ENCODE measurements at places on chromosomes 1 and 21. TPM values are rescaled to one million over a fixed set of nuclear protein-coding genes. Genes with fewer than 3 reads are reported as not detected.
A peak's percentile ranks its signal among the peaks of the same experiment; 100 is the strongest.

DNA sequence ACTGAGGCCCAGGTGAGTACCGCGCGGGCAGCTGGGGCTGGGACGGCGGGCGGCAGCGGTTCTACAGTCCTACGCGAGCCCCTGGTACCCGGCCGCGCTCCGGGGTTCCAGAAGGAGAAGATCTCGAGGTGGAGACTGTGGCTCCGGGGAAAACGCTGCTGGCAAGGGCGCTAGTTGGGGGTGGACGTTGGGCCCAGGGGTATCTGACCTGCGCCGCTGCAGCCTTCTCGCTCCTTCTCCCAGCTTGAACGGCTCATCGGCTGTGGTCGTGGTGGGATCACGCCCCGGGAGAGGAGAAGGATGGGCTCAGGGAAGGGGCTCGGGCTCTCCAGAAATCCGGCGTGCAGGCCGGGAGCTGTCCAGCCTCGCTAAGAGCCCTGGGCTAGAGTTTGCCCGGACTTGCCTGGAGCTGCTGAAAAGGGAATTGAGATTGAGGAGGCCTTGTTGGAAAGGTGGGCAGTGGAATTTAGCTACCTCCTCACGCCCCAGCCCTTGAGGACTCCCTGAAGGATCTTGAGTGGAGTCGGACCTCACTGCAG, 1.1 kb upstream of the POU3F1 start:
- no peak for DNase-seq

DNA sequence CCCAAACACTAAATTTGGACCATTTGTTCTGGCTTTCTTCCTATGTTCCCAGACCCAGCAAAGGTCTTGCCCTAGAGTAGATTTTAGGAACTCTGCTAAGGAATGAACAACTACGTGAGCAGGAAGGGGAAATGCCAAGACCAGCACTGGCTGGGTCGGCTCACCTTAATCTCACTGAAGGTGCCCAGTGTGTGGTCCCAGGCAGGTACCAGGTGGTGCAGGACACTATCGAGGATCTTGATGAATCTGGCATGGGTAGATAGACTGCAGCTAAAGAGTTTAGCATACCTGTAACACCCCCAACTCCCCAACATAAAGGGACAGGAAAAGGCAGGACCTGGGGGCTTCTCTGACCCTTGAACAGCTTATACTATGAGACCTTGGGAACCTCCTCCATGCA, 3.0 kb downstream of the HECTD3 start:
- no peak for DNase-seq

The SYT14 gene
- not detected for total RNA-seq

- DNase-seq = no peak
These were observed 455.6 kb upstream of the ZP4 start for GRCh38 chr1:238346340-238346739.

GRCh38 chr1:3333903-3334302, 120.6 kb upstream of the ARHGEF16 start:
- DNase-seq = no peak

- DNase-seq = no peak
These were observed 22.8 kb upstream of the POFUT2 start for GRCh38 chr21:45310459-45310858.

GRCh38 chr1:48944811-48945210, 168.1 kb upstream of the BEND5 start:
- DNase-seq = no peak

- DNase-seq = peak; percentile 93
These were observed 12.3 kb upstream of the GSTM4 start for GRCh38 chr1:109643385-109644230.

GRCh38 chr1:115077286-115077983, 11.9 kb downstream of the TSPAN2 start:
- DNase-seq = no peak

- DNase-seq = no peak
These were observed 16.1 kb downstream of the FCRL1 start for GRCh38 chr1:157803851-157804250.

The NR0B2 gene
- total RNA-seq = not detected

GRCh38 chr1:34332996-34333395, 156.3 kb downstream of the C1orf94 start:
- no peak for DNase-seq

DNA sequence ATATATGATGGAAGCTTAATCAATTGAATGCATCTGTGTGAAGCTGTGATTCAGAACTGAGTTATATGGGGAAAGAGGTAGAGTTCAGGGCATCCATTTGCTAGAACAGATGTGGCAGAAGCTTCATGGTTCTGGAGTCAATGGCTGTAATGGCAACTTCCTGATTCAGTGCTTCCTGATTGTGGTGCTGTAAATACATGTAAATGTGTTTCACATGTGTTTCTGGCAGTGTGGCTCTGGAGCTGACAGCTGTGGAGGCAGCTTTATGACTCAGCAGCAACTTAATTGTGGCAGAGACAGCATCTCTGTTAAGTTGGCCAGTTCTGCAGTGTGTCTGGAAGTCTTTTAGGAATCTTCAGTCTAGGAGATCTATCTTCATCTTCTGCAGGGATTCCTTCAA, 226.6 kb upstream of the ZRANB2 start:
- no peak for DNase-seq

DNA sequence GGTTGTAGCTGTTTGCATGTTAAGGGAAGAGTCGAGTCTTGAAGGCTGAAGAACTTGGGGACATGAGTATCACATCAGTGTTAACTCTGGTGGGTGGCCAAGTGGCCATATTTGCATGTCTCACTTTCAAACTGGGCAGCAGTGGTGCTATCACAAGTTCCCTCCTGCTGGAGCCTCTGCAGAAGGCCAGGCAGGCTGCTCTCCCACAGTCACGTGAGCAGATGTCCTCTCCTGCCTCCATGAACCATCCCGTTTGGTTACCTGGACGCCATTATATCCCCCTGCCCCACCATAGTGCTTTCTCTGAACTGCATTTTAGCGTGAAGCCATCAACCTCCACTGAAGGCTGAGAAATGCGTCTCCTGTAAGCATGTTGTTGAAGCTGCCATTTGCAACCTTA, 205.1 kb upstream of the LMO4 start:
- DNase-seq = no peak

The ADAMTS5 gene
- total RNA-seq = not detected

GRCh38 chr1:11778844-11779623, 17.0 kb downstream of the C1orf167 start:
- DNase-seq = no peak

DNA sequence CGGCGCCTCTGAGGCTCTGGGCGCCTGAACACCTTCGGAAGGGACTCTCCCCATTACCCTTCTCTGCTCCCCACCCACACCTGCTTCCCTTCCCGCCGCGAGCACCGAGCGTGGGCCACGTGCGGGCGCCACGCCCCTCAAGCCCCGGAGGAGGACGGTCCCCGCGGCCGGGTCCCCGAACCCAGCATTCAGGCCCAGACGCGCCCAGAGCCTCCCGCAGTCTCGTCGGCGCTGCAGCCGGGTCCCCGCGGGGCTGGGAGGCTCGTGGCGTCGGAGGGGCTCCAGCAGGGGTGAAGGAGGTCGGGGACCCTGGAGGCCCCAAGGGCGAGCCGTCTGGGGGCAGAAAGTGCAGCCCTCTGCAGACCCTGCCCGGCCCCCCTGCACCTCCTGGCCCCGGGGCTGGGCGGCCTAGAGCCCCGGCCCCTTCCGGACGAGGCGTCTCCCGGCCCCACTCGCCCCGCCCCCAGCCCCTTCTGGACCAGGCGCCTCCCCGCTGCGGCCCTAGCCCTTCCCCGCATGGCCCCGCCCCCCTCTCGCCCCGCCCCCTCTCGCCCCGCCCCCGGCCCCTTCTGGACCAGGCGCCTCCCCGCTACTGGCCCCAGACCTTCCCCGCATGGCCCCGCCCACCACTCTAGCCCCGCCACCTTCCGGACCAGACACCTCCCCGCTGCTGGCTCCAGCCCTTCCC, 378 bp upstream of the SMIM1 start:
- DNase-seq = peak; percentile 90

GRCh38 chr1:16338961-16339360, 13.3 kb downstream of the FBXO42 start:
- no peak for DNase-seq

The CD84 gene
- total RNA-seq = 15.4 TPM

The OVAAL gene
- not detected for total RNA-seq

GRCh38 chr21:31267644-31268043, 76.4 kb downstream of the TIAM1 start:
- no peak for DNase-seq

The FABP3 gene
- total RNA-seq = not detected

DNA sequence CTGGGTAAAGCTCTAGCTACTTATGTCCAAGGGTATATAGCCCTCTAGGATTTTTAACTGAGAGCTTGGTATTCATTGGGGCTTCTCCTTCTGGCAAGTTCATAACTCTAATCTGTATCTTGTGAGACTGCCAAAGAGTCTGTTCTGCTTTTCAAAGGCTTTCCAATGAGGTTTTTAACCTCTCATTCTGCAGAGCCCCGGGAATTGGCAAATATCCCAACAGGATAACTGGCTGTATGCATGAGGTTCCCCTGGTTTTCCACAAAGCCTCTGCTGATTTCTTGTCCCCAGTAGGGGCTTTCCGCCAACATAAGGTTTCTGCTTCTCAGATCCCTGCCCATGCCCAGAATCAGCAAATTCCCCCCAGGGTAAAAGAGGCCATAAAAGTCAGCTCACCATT, 40.9 kb downstream of the RPL5 start:
- DNase-seq = no peak

DNA sequence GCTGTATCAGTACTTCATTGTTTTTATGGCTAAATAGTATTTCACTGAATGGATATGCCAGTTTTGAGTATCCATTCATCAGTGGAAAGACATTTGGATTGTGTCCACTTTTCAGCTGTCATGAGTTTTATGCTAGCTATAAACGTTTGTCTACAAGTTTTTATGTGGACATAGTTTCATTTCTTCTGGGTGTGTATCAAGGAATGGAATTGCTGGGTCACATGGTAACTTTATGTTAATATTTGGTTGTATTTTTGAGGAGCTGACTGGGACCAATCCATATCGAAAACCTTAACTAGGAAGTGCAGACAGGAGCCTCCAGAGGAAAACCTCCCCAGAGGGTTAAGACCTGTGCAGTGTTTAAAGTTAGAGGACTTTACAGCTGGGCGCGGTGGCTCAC, 31.8 kb upstream of the DISC1 start:
- DNase-seq = no peak

GRCh38 chr1:215842905-215843304, 275.8 kb downstream of the KCTD3 start:
- DNase-seq = no peak

The GSTM1 gene
- total RNA-seq = 30.2 TPM

DNA sequence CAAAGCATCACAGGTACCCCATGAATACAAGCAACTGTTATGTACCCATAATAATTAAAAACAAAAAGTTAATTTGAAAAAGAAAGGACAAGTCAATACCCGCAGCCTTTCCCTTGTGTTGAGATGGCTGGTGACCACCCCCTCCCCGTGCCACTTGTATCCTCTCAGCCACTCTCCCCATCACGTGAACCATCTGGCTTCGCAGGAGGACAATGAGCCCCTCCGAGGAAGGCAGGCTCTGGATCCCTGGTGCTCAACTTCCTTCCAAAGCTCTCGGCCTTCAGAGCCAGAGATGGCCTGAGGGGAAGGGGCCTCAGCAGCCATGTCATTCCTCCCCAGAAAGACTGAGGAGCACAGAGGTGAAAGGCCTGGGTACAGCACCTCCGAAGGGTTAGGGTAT, 120.4 kb upstream of the RAB4A start:
- no peak for DNase-seq

GRCh38 chr1:197391303-197392226, 123.5 kb downstream of the CRB1 start:
- DNase-seq = peak; percentile 25

The SLC50A1 gene
- total RNA-seq = 38.9 TPM

The CHRM3 gene
- not detected for total RNA-seq

DNA sequence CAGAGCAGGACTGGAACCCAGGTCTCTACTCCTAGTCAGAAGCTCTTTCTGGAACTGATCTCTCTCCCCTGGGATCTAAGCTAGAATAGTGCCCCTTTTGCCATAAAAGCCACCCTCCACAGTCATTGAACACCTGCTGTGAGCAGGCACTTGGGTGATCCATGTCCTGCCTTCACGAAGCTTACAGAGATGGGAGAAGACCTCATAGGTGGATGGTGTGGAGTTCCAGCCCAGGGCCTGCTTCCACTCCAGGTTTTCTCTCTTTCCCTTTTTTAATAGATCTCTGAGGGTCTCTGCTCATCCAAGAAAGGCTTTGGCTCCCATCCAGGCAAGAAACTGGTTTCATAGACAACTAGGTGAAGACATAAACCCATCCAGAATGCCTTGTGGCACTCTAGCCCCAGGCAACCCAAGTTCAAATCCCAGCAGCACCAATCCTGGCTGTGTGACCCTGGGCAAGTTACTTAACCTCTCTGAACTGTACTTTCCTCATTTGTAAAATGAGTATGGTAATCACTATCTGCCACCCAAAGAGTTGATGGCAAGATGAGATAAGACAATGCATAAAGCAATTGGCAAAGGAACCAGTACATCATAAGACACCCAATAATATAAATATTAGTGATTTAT, 46.4 kb upstream of the TMEM51 start:
- DNase-seq = no peak

DNA sequence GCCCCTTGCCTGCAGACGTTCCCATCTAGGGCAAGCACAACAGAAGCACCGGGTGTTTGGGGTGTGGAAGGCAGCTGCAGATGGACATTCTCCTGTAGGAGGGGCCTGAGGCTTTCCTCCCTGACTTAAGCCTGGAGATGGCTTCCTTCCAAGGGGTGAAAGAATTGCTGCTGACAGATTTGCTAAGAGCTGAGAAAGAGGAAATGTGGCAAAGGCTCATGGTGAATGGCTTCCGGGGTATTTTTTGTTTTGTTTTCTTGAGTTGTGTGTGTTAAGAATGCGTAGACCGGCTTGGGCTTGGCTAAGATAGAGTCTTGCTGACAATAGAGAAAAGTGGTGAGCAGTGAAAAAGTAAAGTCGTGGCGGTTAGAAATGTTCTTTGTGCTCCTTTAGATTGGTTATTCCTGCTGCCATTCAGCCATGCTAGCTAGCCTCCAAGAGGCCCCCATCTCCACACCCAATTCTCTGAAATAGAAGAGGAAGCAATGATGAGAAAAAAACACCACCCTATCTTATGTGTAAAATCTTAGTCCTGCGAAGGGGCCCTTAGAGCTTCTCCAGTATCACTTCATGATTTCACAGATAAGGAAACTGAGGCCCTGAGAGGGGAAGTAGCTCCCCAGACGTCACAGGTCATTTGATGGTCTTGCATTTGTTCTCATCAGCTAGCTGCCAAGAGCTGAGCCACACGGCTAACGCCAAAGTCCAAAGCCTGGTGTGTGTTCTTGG, 36.9 kb downstream of the EIF2D start:
- DNase-seq = peak; percentile 76

DNA sequence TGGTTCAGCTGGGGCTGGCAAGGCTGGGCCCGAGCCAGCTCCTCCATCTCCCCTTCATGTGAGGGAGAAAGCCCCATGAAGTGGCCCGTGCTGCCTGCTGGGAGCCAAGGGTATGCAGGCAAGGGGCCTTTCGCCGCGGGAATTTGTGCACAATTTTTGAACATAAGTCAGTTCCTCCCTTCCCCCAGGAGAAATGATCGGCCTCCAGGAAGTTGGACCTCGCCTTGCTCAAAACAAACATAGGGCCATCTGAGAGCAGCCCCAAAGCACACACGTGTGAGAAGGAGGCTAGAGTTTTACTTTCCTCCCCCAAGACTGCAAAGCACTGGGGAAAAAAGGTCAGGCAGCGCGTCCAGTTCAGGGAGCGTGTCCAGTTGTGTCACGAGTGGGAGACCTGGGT, 64.7 kb downstream of the PRDM16 start:
- no peak for DNase-seq
